ENCODE measurements at places on chromosomes 7 and 10. TPM values are rescaled to one million over a fixed set of nuclear protein-coding genes. Genes with fewer than 3 reads are reported as not detected.

GRCh38 chr7:45665172-45665571 lies 91.0 kb downstream of the ADCY1 start:
- DNase-seq, result no peak

DNA sequence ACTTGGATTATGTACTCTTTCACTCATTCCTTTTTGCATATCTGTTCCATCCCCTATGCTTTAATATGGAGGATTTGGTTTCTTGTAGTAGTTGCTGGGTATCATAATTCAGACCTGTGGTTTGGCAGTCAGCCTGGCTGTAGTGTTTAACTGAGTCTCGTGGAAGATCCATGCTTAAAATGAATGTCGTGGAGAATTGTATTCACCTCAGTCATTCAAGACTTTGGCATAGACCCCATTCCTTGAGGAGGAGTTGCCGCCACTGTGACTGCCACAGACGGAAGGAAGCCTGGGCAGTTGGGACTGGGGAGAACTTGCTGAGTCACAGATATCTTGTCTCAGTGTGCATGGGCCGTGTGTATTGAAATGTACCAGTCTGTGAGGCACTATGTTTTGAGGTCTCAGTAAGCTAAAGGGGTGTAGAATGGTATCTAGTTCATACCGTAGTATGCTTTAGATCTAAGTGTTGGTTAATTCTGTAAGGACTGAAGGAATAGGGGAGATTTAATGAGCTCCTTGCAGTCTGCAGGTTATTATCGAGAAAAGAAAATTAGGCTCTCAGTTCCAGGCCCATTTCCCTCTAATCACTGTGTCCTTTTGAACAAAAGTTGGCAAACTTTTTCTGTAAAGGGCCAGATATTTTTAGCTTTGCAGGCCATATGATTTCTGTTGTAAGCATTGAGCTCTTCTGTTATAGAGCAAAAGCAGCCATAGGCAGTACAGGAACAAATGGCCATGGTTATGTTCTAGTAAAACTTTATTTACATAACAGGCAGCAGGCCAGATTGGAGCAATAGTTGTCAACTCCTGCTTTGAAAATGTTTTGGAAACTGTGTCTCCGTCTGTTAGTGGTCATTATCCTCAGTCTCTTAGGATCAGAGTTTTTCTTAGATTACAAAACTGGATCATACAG lies 76.8 kb downstream of the TPST1 start:
- peak; percentile 39 for DNase-seq

DNA sequence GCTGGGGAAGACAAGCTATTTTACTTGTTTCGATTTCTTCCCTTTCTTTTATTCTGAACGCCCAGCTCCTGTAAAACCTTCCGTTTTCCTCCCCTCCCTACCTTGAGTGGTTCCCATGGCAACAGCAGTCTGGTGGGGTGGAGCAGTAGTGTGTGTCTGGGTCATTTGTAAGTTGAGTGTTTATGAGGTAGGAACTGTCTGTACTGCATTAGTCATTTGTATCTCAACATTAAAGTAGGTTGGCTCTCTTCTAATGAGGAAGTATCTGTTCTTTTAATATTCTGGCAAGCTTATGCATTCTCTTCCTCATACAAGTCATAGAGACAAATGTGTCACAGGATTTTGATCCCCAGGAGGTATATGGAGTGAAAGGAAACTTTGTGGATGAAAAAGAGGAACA lies 85.3 kb upstream of the CCDC6 start:
- DNase-seq, result peak; percentile 27

GRCh38 chr7:54837168-54837567 lies 78.2 kb upstream of the SEC61G start:
- no peak for DNase-seq

The PRPS1L1 gene
- not detected for total RNA-seq

DNA sequence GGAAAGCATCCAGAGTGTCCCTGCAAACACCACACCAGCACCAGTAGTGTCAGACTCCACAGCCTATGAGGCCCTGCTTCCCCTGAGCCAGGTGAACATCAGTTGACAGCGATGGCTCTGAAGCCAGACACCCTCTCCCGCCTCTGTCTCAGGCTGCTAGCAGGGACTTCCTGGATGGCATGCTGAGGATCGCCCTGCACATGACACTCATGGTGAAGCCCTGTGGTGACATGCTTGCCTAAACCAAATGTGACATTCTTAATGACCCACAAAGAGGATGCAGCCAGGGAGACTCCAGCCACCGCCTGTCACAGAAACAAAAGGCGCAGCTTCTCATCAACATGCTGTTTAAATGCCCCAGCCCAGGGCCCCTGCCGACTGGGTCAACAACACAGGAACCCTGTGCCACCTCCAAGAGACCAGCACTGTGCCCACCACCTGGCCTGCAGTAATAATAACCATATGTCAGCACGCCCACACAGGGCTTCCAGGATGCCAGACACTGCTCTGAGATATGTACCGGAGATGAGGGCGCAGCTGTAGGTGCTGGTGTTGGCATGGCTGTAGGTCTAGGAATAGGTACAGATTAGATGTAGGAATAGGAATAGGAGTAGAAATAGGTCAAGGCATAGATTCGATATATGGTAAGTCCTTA lies 81.3 kb downstream of the GRID1 start:
- peak; percentile 21 for DNase-seq

DNA sequence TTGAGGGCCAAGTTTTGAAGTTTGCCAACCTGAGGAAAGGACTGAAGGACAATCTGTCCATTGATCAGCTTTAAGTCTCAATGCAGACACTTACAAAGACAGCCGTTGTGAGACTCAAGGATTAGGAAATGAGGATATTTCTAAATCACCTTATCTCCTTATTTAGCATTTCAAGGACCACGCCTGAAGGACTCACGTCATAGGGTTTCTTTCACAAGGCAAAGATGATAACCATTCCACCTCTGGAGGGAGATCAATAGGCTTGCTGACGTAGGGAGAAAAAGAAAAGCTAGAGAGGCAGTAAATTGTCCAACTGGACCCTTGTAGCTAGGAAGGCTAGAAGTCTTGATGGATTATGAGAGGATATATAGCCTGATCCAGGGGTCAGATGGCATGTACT lies 3.3 kb upstream of the ASB4 start:
- no peak for DNase-seq

GRCh38 chr10:121975295-121976086 lies 474 bp upstream of the NSMCE4A start:
- DNase-seq, result peak; percentile 6

GRCh38 chr10:52284416-52285013 lies 29.6 kb upstream of the DKK1 start:
- no peak for DNase-seq

DNA sequence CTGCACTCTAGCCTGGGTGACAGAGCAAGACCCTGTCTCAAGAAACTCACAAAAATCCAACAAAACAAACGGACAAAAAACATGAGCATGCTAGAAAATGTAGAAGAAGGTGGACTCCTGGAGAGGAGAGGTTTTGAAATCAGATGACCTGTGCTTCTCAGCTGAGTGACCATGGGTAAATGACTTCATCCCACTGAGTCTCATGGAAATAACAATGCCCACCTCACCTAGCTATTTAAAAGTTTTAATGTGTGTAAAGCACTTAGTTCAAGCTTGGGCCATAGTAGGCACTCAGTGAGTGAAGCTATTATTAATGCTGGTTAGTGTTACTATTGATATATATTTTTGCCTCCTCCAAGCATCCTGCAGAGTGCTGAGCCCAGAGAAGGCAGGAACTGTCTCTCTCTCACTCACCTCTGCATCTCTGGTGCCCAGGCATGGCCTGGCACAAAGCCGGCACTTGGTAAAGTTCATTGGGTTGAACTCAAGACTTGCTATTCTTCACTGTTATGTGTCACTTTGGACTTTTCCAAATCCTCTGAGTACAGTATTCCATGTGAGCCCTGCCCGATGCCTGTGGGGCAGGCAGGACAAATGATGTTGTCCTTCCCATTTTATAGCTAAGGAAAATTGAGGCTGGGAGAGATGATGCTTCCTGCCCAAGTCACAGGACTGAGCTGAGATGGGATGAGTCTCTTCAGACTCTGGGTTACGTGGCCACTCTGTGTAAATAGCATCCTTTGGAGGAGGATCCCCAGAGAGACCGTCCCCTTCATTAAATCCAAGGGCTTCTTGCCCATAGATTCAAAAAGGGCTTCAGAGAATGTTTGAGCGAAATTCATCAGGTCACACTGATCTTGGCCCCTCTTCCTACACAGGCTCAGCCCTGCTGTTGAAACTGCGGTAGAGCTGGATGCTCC lies 81.4 kb upstream of the EMX2 start:
- DNase-seq, result no peak

GRCh38 chr7:66419210-66419609 lies 209.5 kb upstream of the KCTD7 start:
- no peak for DNase-seq

GRCh38 chr10:121112579-121113384 lies 261.6 kb downstream of the WDR11 start:
- no peak for DNase-seq

GRCh38 chr7:91565499-91566401 lies 301.5 kb downstream of the FZD1 start:
- DNase-seq, result peak; percentile 95
